Right ventricle myocardium superior (tissue), 1 donor: ENCODE measurements at places on chromosomes 6 and 20. TPM values are rescaled to one million over a fixed set of nuclear protein-coding genes. Genes with fewer than 3 reads are reported as not detected.

BMP2 gene
- total RNA-seq = 2.5 TPM

LSM14B gene
- 51.7 TPM for total RNA-seq

MDFI gene
- total RNA-seq = 1.1 TPM

TMC2 gene
- total RNA-seq = not detected

LY6G6C gene
- not detected for total RNA-seq

GRCh38 chr20:33693289-33693688 is 7.1 kb upstream of the E2F1 start:
- DNase-seq = no peak

GRCh38 chr20:58251979-58252591 is 23.6 kb upstream of the ANKRD60 start:
- no peak for DNase-seq

- no peak for DNase-seq
These were observed 67.8 kb upstream of the EDN3 start for GRCh38 chr20:59232618-59233017.

GRCh38 chr20:9332791-9333479 is 181.5 kb upstream of the LAMP5 start:
- no peak for DNase-seq

- no peak for DNase-seq
These were observed 1195.1 kb upstream of the MAP3K7 start for GRCh38 chr6:91781946-91782345.
